ENCODE measurements at places on chromosomes 16 and 17. TPM values are rescaled to one million over a fixed set of nuclear protein-coding genes. Genes with fewer than 3 reads are reported as not detected.
A peak's percentile ranks its signal among the peaks of the same experiment; 100 is the strongest.

OTOA gene
- total RNA-seq, result 0.13 TPM

DNA sequence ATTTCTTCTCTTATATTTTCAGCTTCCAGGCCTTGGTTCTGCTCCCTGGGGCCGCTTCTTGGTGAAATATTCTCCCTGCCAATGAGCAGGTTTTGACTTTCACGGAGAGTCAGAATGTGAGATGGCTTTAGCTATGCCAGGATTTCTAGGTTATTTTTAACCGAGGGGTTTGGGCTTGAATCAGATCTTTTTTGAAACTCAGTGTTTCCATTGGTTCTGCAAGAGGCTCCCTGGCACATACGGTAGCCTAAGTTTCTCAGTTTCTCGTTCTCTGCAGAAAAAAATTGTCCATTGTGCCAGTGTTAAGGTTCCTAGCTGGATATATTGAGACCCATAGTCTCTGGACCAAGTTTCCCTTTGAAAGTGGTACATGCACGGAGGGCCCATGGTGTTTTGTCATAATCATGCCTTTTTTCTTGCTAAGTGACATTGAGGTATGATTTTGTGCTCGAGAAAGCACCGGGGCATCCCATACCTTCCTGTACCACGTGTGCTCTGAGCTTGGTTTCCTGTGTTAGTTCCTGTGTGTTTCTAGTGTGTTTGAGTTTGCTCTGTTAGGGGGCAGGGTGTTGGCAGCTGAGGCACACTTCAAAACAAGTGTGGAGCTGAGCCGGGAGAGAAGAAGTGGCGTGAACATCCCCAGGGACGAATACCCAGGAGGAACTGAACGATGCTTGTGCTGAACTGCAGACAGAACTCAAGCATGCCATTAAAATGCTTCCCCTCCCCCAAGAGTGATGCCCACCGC is 127.2 kb downstream of the HS3ST3B1 start:
- H3K27me3 ChIP-seq, result no peaks in the 10 kb centered on the region
- no peaks in the 10 kb centered on the region for H3K4me1 ChIP-seq
- H3K4me3 ChIP-seq, result no peak overlapping the region
- H3K36me3 ChIP-seq, result no peaks in the 10 kb centered on the region

DNA sequence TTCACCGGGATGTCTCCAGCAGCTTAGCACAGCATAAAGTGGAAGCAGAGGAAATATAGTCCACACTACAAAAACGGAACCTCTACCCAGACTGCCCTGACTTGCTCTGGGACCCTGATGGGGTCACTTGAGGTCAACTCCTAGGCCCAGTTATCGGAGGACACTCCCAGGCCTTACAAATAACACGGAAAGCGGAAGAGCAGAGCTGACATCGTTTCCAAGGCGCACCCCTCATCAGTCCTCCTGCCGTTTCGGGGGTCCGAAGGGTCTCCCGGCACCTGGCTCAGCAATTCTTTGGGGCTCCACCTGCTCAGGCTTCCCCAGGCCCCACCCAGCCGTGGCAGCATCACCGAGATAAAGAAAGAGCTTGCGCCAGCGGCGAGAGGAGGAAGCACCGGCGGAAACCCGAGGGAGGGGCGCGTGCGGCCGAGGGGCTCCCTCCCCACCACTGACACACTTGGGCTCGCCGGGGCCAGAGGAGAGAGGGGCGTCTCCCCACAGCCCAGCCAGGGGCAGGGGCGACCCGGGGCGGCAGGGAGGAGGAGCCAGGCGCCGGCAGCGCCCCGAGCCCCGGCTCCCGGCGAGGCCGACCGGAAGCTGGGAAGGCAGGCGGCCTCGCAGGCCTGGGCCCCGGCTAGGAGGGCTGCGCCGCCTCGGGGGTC is 727 bp downstream of the CORO7 start:
- H3K36me3 ChIP-seq, result no peaks in the 10 kb centered on the region
- H3K27me3 ChIP-seq, result no peaks in the 10 kb centered on the region
- H3K4me1 ChIP-seq, result no peaks in the 10 kb centered on the region
- H3K4me3 ChIP-seq, result peak overlapping the region; percentile 76
- H3K27ac ChIP-seq, result peak overlapping the region; percentile 51
- DNase-seq, result peak; percentile 89

DNA sequence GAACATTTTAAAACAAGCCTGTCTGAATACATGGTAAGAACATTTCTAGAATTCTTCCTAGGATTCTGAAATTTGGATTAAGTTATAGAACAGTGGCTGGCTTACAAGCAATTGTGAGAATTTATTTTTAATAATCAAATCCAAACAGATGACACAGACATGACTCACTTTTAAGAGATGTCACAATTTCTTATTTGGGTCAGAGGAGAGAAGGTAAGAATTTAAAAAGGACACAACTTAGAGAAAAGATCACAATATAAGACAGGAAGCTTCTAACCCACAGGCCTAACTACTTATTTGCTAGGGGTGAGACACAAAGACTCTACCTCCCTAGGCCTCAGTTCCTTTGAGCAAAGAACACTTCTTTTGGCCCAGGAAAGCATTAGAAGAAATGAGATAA is 32.7 kb downstream of the ZZEF1 start:
- DNase-seq, result no peak
- H3K4me1 ChIP-seq, result no peaks in the 10 kb centered on the region
- no peak overlapping the region for H3K4me3 ChIP-seq
- no peak overlapping the region for H3K27ac ChIP-seq
- peaks cover 48% of the 10 kb centered on the region for H3K36me3 ChIP-seq

ABCC6 gene
- 7.5 TPM for total RNA-seq

KRT31 gene
- not detected for total RNA-seq

DNA sequence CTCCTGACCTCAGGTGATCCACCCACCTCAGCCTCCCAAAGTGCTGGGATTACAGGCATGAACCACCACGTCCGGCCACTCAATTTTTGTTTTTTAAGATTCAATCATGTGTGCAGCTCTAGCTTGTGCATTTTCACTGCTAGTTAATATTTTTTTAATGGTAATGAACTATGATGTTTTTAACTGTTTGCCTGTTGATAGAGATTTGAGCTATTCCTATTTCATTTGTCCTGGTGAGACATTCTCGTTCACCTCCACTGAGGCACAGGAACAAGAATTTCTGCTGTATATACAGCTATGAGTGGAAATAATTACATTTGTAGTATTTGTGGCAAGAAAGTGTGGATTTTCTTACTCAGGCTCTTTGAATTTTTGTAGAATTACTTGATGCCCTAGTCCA is 137.7 kb upstream of the MYOCD start:
- no peak overlapping the region for H3K27ac ChIP-seq
- no peaks in the 10 kb centered on the region for H3K36me3 ChIP-seq
- H3K27me3 ChIP-seq, result no peaks in the 10 kb centered on the region
- H3K4me3 ChIP-seq, result no peak overlapping the region
- no peak for DNase-seq
- no peaks in the 10 kb centered on the region for H3K4me1 ChIP-seq

- H3K36me3 ChIP-seq, result no peaks in the 10 kb centered on the region
- H3K4me1 ChIP-seq, result peaks cover 2% of the 10 kb centered on the region
- no peak overlapping the region for H3K27ac ChIP-seq
- DNase-seq, result no peak
These were observed 32.3 kb downstream of the NFAT5 start for GRCh38 chr16:69598045-69598444.

DNA sequence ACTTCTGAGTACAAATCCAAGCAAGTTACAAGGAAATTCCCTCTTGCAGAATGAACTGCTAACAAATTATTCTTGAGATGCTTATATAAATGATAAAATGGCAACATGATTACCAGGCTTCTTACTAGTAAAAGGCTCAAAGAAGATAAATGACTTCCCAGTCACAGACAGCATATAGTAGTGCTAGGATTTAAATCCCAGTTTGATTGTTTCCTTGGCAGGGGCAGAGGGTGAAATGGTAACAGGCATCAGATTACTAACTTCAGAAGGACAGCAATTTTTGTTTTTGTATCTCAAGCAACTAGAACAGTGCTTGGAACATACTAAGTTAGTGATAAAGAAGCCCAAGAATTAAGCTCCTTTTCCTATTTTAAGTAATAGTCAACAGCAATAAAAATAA is 102.8 kb downstream of the SSH2 start:
- no peak overlapping the region for H3K27ac ChIP-seq
- no peak for DNase-seq
- H3K4me3 ChIP-seq, result no peak overlapping the region
- H3K36me3 ChIP-seq, result no peaks in the 10 kb centered on the region
- no peaks in the 10 kb centered on the region for H3K4me1 ChIP-seq
- H3K27me3 ChIP-seq, result no peaks in the 10 kb centered on the region

DNA sequence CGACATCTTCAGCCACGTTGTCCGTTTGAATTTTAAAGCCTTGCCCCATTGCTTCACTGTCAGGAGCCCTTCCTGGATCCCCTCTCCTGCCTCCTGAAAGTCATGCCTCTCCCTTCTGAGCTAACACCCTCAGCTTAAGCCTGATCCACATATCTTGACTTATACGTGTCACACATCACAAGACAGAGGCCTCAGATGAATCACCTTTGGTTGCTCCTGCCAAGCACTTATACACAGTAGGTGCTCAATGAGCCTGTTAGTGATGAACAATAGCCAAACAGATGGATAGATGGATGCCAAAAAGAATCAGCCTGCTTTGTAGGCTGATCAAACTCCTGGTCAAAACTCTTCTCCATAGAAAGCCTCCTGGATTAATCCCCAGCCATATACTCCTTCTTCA is 31.8 kb downstream of the PITPNM3 start:
- no peaks in the 10 kb centered on the region for H3K27me3 ChIP-seq
- no peak for DNase-seq
- H3K27ac ChIP-seq, result no peak overlapping the region
- H3K4me3 ChIP-seq, result no peak overlapping the region
- no peaks in the 10 kb centered on the region for H3K36me3 ChIP-seq

Data from kidney (tissue), 22 donors.